Lung microvascular endothelial cell (primary cell): ENCODE measurements at places on chromosomes 1 and 21. TPM values are rescaled to one million over a fixed set of nuclear protein-coding genes. Genes with fewer than 3 reads are reported as not detected.

DNA sequence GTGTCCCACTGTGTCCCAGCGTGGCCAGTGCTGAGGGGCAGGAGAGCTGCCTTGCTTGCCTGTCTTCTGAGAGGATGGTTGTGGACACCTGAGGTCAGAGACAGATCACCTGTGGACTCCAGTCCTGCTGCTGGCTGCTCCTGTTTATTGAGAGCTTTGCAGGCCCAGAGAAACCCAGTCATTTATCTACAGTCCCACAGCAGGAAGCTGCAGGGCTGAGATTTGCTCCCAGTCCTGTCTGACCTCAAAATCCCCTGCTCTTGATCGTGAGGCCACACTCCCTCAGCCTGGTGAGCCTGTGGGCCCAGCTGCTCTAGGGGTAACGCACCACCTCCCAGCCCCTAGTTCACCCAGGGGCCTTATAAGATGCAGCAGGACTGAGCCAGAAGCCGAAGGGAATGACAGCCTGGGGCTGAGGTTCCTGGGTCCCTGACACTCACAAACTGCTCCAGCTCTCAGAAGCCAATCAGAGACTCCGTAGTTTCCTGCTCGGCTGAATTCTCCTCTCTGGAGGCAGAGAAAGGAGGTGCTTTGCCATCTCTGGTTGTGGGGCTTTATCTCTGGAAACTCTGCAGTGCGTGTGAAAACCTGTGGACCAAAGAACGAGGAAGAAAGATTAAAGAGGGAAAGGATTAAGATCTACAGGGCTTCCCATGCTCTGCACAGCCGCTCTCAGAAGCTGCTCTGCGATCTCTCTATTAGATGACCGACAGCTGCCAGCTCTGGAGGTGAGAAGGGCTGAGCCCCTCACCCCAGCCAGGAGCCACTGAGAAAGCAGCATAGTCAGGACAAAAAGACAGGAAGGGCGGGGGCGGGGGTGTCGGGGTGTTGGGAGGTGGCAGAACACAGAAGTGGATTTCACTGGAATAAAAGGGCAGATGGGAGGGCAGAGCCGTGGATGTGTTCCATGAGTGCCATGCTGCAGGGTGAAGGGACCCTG, 39.1 kb downstream of the UBIAD1 start:
- DNase-seq = no peak

- no peak for DNase-seq
These were observed 199.4 kb downstream of the GABPA start for GRCh38 chr21:25934130-25934529.

Gene INTS7
- 11.8 and 12.9 TPM in 2 replicates for total RNA-seq

Gene CYP4B1
- total RNA-seq = not detected in 2 replicates

Gene GNAT2
- under 0.01 and 0.22 TPM in 2 replicates for total RNA-seq
